ENCODE measurements at places on chromosomes 12 and 14. TPM values are rescaled to one million over a fixed set of nuclear protein-coding genes. Genes with fewer than 3 reads are reported as not detected.

The RNFT2 gene
- 2.9 TPM for total RNA-seq

The LRCOL1 gene
- not detected for total RNA-seq

The SRRM4 gene
- total RNA-seq: not detected

The PPP2R5C gene
- total RNA-seq: 72.6 TPM

The NINJ2 gene
- 0.53 TPM for total RNA-seq

The SRSF5 gene
- total RNA-seq: 232 TPM

The DAO gene
- not detected for total RNA-seq

The ATN1 gene
- total RNA-seq: 38.8 TPM

The OR4K2 gene
- not detected for total RNA-seq

The TMEM253 gene
- total RNA-seq: 0.94 TPM

The CACNA1C gene
- total RNA-seq: 0.02 TPM

The KRT5 gene
- total RNA-seq: 1.5 TPM

The DEPDC4 gene
- total RNA-seq: 0.80 TPM

The SLC25A21 gene
- total RNA-seq: 0.53 TPM

The TMEM179 gene
- total RNA-seq: 0.24 TPM

The MIPOL1 gene
- total RNA-seq: 2.8 TPM

The SLC22A17 gene
- 8.3 TPM for total RNA-seq

The DBX2 gene
- total RNA-seq: not detected

The DNAJC22 gene
- 22.9 TPM for total RNA-seq

The CBLN3 gene
- total RNA-seq: 0.84 TPM

Measured in A549 treated with dexamethasone at 1 μM for 4 hours (cell line).